NCI-H1048 (cell line): ENCODE measurements at places on chromosomes 11 and 22.

GRCh38 chr22:26172389-26172990, 3.2 kb downstream of the SEZ6L start:
- no peak for DNase-seq

DNA sequence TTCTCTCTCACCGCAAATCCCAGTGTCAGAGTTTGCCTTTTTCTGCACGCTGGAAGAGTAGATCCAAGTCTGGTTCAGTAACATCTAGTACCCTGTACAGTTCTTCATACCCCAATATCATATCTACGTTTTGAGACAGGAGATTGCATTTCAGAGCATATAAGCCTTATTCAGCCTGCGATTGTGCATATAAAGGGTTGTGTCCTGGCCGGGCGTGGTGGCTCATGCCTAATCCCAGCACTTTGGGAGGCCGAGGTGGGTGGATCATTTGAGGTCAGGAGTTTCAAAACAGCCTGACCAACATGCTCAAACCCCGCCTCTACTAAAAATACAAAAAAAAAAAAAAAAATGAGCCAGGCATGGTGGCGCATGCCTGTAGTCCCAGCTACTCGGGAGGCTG, 104.9 kb downstream of the MTNR1B start:
- no peak for DNase-seq

DNA sequence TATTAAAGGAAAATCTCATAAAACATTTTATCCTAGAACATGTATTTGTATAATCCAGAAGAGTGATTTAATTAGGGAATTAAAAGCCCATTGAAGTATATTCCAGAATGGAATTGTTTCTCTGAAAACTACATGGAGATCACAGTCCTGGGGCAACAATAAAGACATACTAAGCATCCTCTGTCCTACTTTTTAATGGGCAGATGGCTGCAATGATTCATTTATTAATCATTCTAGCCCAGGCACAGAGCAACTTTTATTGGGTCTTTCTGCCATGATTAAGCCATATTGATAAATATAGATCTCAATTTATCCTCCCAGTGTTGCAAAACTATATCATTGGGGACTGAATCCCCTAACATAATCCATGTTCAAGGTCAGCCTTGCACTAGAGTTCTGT, 22.0 kb downstream of the FAM181B start:
- DNase-seq: no peak

GRCh38 chr11:1435820-1436467, 46.2 kb downstream of the BRSK2 start:
- DNase-seq: no peak

- no peak for DNase-seq
Measured at GRCh38 chr22:23856721-23857605, 712 bp upstream of the SLC2A11 start.

DNA sequence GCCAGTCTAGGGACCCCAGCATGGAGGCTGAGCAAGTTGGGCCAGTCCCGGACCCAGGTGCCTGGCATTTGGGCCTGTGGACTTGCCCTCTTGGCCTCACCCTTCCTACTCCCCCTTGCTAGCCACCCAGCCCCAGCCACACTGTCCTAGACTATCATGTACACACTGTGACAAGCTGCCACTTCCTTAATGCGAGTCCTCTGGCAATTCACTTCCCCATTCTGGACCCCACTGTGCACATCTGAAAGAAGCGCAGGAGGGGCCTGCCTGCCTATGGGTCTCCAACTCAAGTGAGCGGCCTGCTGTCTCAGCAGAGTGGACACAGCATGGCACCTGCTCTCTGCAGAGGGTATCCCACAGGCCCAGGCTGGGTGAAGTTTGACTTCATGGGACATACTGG, 68.5 kb upstream of the LMO1 start:
- no peak for DNase-seq

DNA sequence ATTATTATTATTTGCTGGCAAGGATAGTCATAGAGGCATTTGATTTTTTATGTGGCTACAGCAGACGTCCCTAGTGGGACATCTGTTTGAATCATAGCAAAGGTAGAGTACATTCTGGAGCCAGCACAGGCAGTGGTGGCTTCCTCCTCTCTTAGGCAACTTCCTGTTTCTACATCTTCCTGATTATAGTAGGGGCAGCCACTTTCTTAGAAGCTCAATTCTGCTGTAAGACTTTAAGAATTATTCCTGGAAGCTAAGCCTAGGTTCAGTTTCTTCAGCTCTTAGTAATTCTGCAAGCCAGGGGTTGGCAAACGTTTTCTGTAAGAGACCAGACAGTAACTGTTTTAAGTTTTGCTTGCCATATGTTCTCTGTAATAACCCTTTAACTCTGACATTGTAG, 129.3 kb upstream of the TENM4 start:
- DNase-seq: no peak

DNA sequence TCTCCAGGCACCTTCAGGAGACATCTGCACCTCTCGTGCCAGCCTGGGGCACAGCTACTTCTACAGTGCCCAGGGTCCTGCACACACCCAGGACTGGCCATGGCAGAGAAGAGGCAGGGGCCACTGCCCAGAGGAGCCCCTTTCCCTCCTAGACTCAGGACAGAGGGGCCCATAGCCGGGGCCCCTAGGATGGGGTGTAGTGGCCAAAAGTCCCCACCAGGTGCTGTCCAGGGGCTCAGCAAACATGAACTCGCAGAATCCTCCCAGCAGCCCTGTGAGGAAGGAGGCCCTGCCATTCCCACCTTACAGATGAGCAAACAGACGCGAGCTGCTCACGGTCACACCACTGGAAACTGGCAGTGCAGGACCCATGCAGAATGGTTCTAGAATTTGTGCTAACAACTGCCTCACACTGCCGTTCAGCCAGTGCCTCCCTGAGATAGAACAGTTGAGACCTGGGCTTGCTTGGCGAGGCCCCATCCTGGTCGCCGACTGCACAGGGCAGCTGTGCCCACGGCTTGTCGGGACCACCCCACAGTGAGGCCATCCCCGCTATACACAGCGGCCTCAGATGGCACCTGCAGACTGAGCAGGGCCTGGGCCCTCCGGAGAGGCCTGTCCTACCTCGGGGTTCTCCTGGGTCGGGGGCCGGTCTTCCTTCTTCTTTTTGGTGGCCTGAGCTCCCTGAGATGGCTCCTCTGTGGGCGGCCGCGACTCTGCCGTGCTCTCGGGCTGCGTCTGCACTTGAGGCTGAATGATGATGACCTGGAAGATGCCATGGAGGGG, 96.4 kb downstream of the PHF21B start:
- no peak for DNase-seq

DNA sequence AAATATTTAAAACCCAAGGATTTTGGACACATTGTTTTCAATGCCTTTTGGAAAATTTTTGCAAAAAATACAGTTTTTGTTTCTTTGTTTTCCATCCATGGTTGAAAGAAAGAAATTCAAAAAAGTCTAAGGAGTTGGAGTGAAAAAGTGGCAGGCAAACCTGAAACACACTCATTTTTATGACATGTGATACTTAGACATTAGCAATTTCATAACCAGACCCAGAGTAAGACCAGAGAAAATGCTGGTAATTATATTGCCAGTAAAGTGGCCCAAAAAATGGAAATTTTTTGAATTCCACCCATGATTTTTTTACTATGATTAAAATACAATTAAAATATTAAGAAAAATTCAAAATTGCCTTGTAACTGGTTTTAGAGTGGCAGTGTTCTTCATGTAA, 128.2 kb downstream of the SLC17A6 start:
- no peak for DNase-seq
